ENCODE measurements at places on chromosomes 6 and 20.
A peak's percentile ranks its signal among the peaks of the same experiment; 100 is the strongest.

- DNase-seq = peak; percentile 84
Observed at GRCh38 chr6:11144393-11144851, 32.9 kb upstream of the ERVFRD-1 start.

DNA sequence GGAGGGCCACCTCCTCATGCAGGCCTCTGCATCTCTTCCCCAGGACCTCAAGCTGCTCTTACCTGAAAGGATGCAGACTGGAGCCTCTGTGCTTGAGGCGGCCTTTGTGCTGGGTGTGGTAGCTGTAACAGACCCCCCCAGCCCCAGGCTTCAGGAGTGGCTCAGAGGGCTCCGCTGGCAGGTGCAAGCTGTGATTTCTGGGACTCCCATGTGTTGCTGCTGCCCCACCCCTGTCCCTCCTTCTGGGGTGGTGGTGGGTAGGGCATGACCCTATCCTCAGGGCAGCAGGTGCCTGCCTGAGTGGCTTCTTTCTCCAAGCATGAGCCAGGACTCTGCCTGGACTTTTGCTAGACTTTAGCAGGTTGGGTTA is 121.2 kb downstream of the SULF2 start:
- DNase-seq = no peak

DNA sequence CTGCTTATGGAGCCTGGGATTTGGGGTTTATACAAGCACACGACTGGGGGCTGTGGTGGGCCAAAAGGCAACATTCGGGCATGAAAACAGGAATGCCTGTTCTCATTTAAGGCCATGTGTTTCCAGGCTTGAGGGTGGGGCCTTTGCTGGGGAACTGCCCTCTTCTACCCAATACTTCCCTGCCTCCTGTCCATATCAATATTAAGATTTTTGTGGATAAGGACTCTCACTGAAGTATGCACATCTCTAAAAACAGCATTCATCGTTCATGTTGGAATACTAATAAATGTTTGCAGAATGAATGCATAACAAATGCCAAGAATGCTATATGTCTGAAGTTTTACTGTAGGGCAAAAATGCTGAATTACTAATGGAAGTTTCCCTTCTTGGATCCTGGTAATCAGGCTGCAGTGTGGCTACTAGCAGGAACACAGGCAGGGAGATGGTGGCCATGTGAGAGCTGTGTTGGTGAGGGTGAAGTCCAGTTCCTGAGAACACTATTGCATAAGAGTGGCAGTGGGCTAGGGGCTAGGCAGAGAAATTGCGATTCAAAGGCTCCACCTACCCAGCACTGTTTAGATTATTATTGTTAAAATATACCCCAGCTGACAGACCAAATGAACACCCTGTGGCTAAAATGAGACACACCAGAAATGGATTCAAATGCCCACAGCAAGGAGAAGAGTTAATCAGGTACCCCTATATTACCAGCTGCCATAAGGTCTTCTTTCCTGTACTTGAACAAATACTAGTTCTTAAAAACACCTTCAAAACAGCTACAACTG is 644.3 kb downstream of the EPM2A start:
- DNase-seq = no peak

DNA sequence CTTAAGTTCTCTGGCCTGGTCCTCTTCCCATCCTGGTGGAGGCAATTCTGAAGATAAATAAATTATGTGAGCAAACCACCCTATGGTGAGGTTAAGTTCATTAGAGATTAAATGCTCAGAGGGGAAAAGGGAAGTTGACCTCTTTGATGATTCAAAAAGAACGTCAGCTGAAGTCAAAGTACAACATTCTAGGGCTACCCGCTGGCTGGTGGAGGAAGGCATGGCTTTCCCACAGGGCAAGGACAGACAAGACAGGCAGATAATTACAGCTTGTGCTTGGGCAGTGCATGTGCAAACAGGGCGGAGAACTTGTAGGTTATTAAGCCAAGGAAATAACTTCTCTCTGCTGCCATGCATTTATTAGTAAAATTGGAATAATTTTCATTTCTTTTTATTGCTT is 91.0 kb upstream of the SLC24A3 start:
- no peak for DNase-seq

DNA sequence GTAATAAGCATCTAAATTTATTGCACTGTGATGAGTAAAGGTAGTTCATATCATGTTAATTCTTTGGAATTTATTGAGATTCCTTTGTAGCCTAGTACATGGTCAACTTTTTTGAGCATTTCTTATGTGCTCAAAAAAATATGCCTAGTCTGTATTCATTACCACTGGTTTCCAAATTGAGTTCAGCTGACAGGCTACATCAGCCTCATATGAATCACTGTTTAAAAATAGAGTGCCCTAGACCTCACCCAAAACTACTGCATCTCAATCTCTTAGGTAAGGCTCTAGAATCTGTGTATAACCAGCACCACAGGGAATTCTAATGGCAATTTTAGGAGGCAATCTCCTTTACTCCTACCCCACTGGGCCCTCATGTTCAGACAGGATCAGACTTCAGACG is 16.7 kb upstream of the FOXF2 start:
- DNase-seq = no peak

GRCh38 chr20:10739134-10739533 is 65.3 kb upstream of the JAG1 start:
- DNase-seq = no peak

- no peak for DNase-seq
Observed at GRCh38 chr20:53652090-53652858, 58.6 kb upstream of the ZNF217 start.

DNA sequence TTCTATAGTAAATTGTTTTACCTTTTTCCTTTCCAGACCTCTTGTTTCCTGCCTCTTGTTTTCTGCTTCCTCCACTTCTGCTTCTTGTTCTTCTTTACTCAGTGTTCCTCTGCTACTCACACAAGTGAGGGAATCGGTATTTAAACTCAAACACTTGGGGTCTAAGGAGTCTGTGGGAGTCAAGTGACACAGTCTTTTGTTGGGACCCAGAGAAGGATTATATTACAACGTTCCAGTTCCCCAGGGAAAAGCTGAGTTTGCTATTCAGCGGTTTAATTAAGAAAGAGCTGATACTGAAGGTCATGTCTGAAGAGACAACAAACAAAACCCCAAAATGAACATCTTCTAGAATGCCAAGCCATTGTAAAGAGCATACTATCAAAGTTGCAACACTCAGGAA is 107.8 kb upstream of the CITED2 start:
- DNase-seq = no peak

- peak; percentile 82 for DNase-seq
Observed at GRCh38 chr20:38441916-38442315, 6.8 kb upstream of the SNHG17 start.

DNA sequence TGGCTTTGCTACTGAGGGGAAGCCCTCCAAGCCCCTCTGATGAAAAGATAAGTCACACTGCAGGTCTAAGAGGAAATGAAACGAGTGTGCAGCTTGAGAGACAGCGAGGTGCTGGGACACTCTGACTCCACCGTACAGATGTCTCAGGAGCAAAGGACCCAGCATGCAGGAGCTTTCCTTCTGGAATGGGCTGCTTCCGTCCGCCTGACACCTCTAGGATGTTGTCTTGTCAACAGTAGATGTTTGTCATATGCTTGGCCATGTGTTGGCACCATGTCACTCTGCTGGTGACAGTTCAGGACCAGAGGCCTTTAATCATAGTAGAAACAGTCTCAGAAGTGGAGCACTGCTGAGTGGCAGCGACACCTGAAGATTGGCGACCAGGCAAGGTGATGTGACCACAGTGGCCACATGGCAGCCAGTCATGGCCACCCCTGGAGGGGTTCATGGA is 46.7 kb downstream of the SLC24A3 start:
- DNase-seq = no peak

DNA sequence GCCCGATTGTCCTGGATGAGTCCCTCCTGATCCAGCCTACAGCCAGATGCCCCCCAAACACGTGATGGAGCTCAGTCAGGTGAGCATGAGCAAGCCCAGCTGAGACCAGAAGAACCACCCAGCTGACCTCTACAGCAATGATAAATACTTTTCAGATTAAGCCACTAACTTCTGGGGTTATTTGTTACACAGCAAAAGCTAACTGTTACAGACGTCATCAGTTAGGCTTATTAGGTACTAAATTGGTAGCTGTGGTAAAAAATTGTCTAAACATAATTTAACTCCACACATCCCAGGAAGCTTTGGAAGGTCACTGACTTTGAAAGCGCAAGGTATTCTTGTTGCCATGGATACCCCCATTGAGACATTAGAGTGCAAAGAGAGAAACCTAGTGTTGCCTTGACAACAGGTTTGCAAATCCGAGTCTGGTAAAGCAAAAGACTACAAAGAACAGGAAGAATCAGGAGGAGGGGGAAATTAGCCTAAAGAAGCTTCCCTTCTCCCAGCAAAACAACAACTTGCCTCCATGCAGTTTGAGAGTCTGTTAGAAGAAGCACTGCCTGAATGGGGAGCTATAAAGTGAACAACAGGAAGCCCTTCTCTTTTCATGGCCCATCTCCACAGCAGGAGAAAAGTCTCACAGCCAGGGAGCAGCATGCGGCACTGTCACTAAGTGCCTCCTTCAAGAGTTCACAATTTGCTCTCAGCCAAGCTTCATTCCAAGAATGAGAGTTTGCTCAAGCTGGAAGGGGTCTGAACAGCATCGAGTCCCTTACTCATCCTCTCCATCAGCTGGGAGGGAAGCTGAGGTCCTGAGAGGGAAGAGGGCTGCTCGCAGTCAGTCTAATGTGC is 41.7 kb upstream of the ZNF831 start:
- DNase-seq = peak; percentile 52

DNA sequence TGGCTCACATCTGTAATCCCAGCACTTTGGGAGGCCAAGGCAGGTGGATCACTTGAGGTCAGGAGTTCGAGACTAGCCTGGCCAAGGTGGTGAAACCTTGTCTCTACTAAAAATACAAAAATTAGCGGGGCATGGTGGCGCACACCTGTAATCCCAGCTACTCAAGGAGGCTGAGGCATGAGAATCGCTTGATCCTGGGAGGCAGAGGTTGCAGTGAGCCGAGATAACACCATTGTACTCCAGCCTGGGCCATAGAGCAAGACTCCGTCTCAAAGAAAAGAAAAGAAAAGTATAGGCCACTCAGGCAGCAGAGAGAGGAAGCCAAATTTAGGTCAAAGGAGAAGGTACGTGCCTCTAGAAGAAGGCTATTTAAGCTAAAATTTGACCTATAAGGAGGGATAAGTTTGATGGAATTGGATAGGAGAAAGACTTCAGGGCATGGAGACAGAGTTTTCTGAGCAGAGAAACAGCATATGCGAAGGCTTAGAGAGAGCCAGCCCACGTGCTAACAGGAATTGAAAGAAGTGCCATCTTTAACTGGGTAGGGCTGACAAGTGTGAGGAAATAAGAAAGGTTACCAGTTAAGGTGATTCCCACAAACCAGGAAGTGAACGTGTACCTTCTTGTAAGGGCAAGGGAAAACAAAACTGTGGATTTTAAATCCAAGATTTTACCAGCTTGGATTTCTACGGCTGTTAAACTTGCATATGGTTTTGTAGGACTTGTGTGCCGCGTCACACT is 113.8 kb downstream of the IPCEF1 start:
- no peak for DNase-seq

GRCh38 chr20:47741669-47742608 is 43.3 kb downstream of the SULF2 start:
- no peak for DNase-seq

DNA sequence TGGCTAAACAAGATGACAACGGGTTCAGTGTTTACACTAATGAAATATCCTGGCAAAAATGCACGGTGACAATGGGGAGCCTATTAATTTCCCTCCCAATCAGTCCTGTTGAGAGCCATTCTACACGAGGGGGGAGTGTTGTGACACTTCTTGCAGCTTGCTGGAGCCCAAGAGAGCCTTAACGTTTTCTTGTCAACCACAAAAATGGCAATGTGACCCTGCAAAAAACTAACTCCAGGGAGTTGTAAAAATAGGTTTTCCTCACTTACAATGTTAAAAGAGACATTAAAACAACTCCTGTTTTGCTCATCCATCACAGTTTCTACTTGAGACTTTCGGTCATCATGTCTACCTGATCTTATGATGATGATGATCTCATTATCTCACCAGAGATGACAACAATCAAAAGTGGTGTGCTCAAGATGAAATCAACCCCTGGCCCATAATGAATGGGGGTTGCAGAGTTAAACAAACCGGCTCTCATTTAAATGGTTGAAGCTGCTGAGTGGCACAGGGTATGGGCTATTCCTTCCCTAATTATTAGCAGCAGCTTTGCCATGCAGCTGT is 57.9 kb downstream of the GJA10 start:
- DNase-seq = no peak

GRCh38 chr6:6878887-6879585 is 228.7 kb upstream of the RREB1 start:
- DNase-seq = no peak

GRCh38 chr6:150456466-150456865 is 87.7 kb downstream of the IYD start:
- DNase-seq = no peak

DNA sequence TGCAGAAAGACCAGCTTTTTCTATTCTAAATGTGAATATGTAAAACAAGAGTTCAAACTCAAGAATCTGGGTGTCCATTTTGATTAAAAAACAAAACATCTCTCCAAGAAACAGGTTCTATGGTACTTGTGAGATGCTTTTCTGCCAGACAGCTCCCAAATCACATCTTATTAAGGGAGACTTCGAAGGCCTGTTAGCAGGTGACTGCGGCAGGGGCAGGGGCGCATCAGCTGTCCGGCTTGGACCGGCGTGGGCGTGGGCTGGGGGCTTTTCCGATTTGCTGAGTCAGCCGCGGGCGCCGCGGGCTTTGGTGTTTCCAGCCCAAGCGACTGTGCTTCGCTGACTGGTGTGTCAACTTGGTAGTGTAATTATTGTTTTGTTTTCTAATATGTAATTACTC is 32.6 kb downstream of the TFAP2A start:
- no peak for DNase-seq

GRCh38 chr20:25199473-25200260 is 4.2 kb downstream of the ENTPD6 start:
- peak; percentile 60 for DNase-seq

DNA sequence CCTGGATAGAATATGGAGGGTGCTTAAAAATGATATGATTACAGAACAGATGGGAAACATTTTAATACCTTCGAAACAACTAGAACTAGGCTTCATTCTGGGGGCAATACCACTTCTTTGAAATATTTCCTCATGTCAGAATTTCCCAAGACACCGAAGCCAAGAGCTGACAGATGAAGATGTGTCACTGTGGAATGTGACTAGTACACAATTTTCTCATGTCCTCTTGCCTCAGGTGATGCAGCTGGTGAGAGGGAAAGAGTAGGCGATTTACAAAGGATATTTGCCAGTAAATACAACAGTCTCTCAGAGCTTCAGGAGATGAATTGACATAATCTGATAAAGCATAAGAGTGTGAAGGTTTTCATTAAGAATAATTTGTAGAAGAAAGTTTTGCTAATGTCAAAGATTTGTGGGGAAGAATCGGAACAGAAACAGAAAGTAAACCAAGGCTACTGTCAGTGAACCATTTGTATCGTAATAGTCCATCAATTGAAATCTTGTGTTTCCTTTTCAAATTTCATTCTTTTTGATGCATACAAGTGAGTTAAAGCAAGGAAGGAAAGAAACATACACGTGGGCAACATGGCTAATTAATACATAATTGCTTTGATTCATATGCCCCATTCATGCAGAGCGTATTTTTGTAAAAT is 164.7 kb upstream of the CCN2 start:
- no peak for DNase-seq
